IgD-negative memory B cell (primary cell): ENCODE measurements at places on chromosomes 1 and 21. TPM values are rescaled to one million over a fixed set of nuclear protein-coding genes. Genes with fewer than 3 reads are reported as not detected.

The CRNN gene
- not detected for polyA plus RNA-seq

The GSTM5 gene
- not detected for polyA plus RNA-seq

The TSPAN1 gene
- polyA plus RNA-seq: not detected

The NHLH1 gene
- not detected for polyA plus RNA-seq

The OR2L13 gene
- polyA plus RNA-seq: 0.39 TPM

The NCAM2 gene
- not detected for polyA plus RNA-seq

The CHI3L1 gene
- polyA plus RNA-seq: not detected

The ALDH4A1 gene
- polyA plus RNA-seq: 2.8 TPM
